Regular cardiac myocyte (primary cell): ENCODE measurements at places on chromosomes 2 and 18. TPM values are rescaled to one million over a fixed set of nuclear protein-coding genes. Genes with fewer than 3 reads are reported as not detected.

The TUBA3E gene
- not detected in 2 replicates for total RNA-seq

The MYO3B gene
- under 0.01 and 0.28 TPM in 2 replicates for total RNA-seq

The ANKRD44 gene
- 15.8 and 17.8 TPM in 2 replicates for total RNA-seq

The RBM44 gene
- total RNA-seq: 0.19 and 0.56 TPM in 2 replicates

The EFHD1 gene
- 1.9 and 2.0 TPM in 2 replicates for total RNA-seq

The BMP10 gene
- not detected in 2 replicates for total RNA-seq

The ACVR1C gene
- 0.58 and 0.85 TPM in 2 replicates for total RNA-seq

The RRM2 gene
- total RNA-seq: 3.7 and 85.5 TPM in 2 replicates

The NEUROD1 gene
- not detected in 2 replicates for total RNA-seq

The ST8SIA3 gene
- not detected in 2 replicates for total RNA-seq

The CGREF1 gene
- total RNA-seq: 5.0 and 14.9 TPM in 2 replicates

The CCDC85A gene
- 0.28 and 5.4 TPM in 2 replicates for total RNA-seq

The RESP18 gene
- total RNA-seq: not detected in 2 replicates

The GYPC gene
- total RNA-seq: 43.7 and 63.7 TPM in 2 replicates

The C2orf81 gene
- total RNA-seq: 0.58 and 1.1 TPM in 2 replicates

The RAD51AP2 gene
- total RNA-seq: under 0.01 TPM in 2 replicates

The DCDC2C gene
- total RNA-seq: not detected in 2 replicates
